ENCODE measurements at places on chromosomes 12 and 14.

DNA sequence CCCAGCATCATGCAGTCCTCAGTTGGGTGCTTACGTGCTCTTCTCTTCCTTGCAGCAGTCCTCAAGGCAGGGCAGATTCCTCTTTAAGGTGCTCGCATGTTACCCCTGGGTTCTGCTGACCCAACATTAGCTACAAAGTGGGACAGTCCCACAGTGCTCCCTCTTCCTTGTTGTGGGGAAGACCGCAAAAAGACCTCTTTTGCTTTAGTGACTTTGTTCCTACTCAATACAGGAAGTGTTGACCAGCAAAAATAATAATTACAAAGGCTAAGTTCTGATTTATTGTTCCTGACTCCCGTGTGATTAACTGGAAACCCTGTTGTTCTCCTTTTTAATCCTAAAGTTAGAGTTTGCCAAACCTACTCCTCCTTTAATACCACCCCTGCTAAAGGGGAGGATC is 13.7 kb downstream of the PIGH start:
- no peak for DNase-seq

DNA sequence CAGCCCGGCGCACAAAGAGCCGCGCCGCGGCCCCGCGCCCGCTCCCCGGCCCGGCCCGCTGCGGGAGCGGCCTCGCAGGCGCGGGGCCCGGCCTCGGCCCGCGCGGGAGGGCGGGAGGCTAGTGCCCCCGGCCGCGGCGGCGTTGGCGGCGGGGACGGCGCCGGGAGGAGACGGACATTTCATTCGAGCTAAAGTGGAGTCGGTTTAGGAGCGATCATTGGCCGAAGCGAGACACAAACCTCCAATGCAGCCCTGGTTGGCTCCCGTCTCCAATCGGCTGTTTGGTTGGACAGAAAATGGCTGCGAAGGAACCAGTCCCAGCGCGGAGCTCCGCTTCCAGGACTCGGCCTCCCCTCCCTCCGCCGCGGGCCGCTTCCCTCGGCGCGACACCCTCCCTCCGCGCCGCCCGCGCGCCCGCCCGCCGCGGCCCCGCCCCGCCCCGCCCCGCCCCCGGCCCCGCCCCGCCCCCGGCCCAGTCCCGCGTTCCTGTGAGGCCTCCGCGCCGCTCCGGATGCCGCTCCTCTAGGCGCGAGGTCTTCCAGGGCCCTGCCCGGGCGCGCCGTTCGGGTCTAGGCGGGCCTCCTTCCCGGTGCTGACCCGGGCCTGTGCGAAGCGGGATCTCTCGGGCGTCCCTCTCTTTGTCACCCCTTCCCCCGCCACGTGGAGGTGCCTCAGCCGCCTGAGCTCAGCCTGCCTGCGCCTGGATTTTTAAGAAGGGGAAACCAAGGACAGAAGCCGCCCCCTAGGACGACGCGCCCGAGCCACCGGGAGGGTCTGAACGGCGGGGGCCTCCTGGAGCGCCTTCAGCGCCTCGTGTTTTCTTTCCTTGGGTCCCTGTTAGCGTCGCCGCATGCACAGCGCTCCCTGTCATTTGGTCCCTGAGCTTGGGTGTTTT is at the start of gene NFYB:
TSS of gene NFYB (minus strand) at position 309 of the 895 bp plus-strand sequence. CDS start 2,757 bp downstream, outside the sequence.
- DNase-seq = peak; percentile 97

- DNase-seq = no peak
Measured at GRCh38 chr12:116459011-116459875, 99.9 kb upstream of the MAP1LC3B2 start.

DNA sequence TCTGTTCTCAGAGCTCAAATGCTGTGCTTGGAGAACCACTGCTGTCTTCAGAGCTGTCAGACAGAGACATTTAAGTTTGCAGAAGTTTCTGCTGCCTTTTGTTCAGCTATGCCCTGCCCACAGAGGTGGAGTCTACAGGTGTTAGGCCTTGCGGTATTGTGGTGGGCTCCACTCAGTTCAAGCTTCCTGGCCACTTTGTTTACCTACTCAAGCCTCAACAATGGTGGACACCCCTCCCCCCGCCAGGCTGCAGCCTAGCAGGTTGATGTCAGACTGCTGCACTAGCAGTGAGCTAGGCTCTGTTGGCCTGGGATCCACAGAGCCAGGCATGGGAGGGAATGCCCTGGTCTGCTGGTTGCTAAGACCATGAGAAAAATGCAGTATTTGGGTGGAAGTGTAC is 323.8 kb downstream of the BCAT1 start:
- no peak for DNase-seq

DNA sequence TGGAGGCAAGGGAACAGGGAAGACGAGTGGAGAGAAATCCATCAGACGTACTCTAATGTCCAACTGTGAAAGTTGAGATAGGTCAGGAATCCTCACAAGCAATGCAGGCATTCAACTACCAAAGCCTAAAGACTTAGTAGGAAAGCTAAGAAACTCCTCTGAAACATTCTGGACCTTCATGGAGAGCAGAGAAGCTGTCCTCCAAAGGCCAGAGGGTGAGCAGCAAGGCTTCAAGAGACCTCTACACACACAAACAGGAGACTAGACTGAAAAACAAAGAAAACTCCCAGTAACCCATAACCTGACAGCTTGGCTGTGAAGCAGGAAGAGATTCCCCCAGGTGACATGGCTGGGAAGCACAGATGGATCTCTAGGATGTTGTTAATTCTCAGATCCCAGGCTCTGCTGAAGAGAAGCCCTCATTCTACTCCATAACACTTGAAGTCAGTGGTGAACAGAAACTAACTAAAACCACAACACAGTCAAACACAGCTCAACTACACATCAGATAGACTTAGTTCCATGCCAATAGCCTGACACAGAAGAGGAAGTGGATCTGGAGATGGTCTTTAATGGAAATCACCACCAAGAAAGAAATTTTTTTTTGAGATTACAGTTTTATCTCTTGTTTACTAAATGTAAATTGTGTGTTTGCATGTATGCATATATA is 23.2 kb upstream of the LYZ start:
- peak; percentile 22 for DNase-seq

DNA sequence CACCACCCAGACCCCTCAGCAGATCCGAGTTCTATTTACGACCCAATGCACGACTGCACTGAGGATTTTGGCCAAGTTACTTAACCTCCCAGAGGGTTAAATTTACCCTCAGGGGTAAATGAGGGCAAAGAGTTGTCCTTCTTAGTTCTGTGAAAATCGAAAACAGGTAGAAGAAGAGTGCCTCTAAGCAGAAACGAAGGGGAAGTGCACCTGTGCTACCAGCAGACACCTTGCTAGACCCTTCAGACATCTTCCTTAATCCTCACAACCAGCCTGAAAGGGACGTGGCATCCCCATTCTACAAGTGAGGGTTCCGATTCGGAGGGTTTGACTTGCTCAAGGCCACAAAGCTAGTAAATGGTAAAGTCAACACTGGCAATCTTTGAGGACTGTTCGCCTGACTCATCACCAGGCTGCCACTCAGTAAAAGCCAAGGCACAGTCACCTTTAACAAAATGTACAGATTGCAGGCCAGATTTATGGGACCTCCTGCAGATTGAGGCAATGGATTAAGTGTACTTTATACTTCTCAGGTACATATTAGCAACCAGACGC is 1.6 kb downstream of the GSG1 start:
- DNase-seq = no peak

DNA sequence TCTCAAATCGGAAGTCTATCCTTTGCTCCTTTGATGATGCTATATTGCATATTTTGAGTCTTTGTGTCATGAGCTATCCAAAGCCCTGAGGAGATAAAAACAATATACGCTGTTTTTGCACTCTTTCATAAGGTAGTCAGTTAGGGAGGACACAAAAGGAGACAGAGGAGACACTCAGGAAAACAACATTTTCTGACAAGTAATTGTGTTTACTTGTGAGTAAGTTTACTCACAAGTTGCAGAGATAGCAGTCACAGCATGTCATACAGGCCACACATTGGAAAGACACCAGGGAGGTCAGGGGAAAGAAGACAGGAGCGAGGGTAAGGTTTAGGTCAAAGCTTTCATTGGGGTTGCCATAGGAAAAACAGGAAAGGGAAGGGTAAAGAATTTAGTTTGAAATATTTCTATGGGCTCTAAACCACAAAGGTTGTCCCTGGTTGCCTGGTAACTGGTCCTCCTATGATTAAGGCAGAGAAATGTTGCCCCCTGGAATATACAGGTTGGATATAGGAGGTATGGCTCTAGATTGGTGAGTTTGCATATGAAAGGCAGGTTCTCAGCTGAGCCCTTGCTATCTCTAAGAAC is 7.4 kb upstream of the GABARAPL1 start:
- no peak for DNase-seq

All from Jurkat, Clone E6-1 (cell line).